ENCODE measurements at places on chromosomes 12 and 14.
A peak's percentile ranks its signal among the peaks of the same experiment; 100 is the strongest.

GRCh38 chr14:44914849-44915248 lies 46.9 kb downstream of the KLHL28 start:
- DNase-seq: no peak

DNA sequence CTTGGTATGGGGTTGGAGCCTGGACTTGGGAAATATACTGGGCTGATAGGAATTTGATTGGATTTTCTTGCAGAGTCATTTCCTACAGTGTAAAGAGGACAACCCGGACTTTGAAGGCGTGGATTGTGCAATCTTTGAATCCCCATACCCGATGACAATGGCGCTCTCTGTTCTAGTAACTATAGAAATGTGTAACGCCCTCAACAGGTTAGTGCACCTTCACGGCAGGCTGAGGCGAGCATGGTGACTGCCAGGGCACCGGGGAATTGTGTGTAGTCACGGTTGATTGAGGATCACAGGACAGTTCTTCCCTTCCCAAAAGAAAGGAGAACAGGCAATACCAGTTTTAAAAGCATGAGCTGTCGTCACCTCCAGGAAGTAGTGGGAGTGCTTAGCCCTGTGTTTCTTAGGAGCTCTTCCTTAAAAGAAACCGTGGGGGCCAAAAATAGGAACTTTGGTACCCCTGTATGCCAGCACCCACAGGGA lies 58.3 kb downstream of the ANAPC7 start:
- DNase-seq: no peak

DNA sequence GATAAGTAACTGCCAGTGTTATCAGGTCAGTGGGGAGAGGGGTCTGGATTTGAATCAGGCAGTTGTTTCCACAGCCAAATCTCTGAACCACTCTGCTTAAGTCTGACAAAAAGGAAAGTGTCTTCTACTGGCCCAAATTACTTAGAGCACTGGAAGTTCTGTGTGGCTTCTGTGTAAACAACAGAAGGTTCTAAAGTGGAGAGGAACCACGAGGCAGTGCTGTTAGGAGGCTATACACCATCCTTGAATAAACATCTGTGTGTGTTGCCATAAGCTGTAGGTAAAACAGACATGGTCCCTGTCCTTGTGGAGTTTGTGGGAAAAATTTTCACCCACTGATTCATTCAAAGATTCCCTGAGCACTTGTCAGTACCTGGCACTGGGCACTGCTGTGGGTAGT lies 50.0 kb downstream of the GALNT4 start:
- no peak for DNase-seq

DNA sequence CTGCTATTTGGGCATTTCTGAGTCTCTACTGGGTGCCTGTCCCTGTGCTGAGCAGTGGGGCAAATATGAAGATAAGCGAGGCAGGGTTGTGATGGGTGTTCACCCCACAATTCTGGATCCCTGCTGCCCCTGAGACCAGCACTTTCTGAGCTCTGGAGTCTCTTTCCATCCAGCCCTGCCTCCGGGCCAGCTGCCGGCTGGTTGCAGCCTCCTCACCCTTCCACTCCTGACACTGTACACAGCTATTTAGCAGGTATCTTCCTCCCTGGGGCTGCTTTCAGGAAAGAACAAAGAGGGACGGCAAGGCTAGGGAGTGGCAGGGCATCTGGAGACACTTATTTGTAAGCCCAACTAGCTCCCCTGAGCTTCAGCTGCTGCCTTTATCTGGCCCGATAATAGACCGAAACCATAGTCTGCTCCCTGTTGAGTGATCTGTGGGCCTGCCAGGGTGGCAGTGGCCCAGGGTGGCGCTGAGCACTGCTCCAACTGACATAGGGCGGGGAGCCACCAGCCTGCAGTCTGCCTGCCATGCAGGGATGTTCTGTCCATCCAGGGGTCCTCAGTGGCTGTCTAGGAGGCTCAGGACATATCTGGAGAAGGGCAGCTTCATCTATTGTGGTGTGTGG lies 7.6 kb upstream of the KRT80 start:
- DNase-seq: peak; percentile 62

GRCh38 chr14:73358187-73358586 lies 100.2 kb downstream of the NUMB start:
- DNase-seq: no peak

Measured in NCI-H1417 treated with DMSO at 0.1 percent for 48 hours (cell line).